ENCODE measurements at places on chromosomes 6 and 20.
A peak's percentile ranks its signal among the peaks of the same experiment; 100 is the strongest.

DNA sequence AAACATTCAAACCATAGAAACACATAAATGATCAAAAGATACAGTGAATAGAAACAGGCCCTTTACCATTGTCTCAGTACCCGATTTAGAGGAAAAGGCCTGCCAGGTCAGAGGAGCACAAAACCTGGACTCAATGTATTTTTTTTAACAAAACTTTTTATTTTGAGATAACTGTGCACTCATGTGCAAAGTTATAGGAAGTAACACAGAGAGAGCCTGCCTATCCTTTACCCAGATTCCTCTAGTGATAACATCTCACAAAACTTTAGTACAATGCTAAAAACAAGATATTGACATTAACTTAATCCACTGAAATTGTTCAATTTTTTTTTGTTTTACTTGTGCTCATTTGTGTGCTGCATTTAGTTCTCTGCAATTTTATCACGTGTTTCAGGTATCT is 36.8 kb upstream of the SAMD3 start:
- DNase-seq: no peak

GRCh38 chr6:163356743-163357142 is 57.8 kb upstream of the QKI start:
- DNase-seq: no peak

DNA sequence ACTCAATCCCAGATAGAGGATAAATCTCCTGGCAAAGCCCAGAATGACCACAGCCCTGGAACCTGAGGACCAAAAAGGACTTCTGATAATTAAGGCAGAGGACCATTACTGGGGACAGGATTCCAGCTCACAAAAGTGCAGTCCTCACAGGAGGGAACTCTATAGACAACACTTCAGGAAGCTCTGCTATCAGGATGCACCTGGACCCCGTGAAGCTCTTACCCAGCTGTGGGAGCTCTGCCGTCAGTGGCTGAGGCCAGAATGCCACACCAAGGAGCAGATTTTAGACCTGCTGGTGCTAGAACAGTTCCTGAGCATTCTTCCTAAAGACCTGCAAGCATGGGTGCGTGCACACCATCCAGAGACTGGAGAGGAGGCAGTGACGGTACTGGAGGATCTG is 992 bp downstream of the ZSCAN16 start:
- no peak for DNase-seq

DNA sequence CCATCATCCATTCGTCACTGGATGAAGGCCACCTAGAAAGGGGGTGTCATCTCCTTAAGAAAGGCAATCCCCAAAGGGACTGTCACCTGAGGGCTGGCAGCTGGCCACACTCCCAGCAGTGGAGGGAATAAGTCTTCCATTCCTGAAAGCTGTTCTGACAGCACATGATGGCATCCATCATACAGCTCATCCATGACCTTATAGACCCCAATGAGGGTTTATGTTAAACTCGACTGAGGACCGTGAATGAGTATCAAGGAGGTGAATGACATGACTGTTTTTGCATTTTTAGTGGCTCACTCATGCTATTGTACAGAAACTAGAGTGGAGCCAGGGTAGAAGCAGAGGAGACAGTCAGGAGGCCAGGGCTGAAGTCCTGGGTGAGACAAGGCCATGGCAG is 203.1 kb upstream of the CNR1 start:
- no peak for DNase-seq

GRCh38 chr6:169046021-169046420 is 207.6 kb downstream of the THBS2 start:
- DNase-seq: no peak

GRCh38 chr20:51609251-51609650 is 66.7 kb upstream of the NFATC2 start:
- no peak for DNase-seq

GRCh38 chr20:13442986-13443385 is 195.7 kb downstream of the TASP1 start:
- no peak for DNase-seq

DNA sequence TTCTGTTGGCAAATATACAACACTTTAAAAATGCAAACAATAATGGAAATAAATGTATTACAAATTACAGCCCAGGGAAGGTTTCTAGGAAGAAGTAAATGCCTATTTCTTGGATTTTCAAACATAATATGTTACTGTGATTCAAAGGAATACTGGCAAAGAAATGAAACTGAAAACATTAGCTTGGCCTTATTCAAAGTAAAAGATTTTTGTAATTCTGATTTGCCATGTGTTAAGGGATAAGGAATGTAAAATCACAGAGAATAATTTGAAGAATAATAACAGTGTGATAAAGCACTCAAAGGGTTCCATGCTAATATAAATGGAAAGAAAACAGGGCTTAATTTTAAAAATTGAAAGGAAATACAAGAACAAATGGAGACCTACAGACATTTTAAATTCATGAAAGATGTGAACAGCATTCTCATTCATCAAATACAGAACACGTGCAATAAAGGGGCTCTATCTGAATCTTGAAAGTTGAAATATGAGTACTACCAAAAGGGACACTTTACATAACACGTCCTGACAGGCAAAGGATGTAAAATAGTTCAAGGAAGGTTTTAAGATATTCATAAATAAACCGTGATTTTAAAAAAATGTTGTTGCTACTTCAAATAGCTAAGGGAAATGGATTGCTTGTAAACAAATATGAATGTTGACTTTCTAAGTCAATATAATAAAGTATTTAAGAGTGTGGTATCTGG is 138.1 kb downstream of the RFPL4B start:
- no peak for DNase-seq

DNA sequence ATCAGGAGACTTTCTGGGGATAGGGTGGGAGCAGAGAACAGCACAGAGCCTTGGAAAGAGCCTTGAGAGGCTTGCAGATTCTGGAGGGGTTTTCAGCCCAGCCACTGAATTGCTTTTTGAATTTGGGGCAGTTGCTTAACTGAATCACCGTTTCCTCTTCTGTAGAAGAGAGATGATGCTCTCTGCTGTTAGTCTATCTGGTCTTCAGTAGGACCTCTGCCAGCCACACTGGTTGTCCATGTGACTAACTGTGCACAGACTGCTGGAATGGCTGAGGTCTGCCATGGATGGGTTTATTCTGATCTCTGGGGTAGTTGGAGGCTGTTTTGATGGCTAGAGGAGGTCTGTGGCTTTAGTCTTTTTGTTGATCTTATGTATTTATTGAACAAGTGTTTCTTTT is 21.4 kb upstream of the PRDM1 start:
- no peak for DNase-seq

DNA sequence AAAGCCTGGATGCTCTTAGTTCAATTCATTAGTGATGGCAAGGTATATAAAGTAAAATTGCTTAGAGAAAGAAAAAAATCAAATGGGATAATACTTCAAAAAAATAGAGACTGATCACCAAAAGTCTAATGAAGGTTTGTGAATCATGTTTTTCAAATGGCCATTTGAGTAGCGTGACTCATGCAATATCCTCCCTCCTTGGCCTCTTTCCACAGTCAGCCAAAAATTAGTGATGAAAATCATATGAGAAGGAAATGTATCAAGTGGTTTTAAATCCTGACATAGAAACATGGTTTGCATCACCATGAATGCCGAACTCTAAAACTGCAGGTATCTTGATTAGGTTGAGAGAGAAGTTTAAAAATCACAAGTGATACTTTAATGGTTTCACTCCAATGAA is 1.2 kb upstream of the COL19A1 start:
- DNase-seq: no peak

- DNase-seq: no peak
These were observed 12.0 kb upstream of the GMDS start for GRCh38 chr6:2257363-2257762.

DNA sequence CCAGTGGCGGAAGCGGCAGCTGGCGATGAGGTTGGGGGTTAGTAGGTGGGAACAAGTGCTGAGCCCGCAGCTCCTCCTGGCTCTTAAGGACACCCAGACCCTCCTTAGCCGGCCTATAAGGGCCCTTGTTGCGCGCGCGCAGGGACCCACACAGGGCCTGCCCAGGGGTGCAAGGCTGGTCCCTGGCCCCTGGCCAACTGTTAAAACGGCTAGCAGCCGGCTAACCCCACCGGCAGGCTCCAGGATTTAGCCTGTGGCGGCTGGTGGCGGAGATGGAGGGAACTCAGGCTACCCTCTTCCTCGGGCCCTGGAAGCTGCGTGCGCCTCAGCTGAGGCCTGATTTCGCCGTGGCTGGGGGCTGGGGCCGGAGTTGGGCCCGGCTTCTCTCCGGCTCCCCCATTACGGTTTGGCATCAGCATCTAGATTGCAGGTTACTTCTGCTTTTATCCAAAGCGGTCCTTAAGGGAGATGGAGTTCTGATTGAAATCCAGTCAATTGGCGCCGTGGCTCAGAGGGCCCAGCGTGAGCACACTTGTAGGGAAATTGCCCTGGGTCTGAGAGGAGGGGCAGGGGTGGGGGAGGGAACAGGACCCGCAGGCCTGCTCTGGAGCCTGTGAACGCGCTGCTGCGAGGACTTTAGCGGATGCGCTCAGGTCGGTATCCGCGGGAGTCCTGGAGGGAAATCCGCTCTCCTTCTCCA is 36.9 kb upstream of the CCDC167 start:
- no peak for DNase-seq

GRCh38 chr6:28446818-28447511 is 3.7 kb upstream of the ZSCAN23 start:
- no peak for DNase-seq

DNA sequence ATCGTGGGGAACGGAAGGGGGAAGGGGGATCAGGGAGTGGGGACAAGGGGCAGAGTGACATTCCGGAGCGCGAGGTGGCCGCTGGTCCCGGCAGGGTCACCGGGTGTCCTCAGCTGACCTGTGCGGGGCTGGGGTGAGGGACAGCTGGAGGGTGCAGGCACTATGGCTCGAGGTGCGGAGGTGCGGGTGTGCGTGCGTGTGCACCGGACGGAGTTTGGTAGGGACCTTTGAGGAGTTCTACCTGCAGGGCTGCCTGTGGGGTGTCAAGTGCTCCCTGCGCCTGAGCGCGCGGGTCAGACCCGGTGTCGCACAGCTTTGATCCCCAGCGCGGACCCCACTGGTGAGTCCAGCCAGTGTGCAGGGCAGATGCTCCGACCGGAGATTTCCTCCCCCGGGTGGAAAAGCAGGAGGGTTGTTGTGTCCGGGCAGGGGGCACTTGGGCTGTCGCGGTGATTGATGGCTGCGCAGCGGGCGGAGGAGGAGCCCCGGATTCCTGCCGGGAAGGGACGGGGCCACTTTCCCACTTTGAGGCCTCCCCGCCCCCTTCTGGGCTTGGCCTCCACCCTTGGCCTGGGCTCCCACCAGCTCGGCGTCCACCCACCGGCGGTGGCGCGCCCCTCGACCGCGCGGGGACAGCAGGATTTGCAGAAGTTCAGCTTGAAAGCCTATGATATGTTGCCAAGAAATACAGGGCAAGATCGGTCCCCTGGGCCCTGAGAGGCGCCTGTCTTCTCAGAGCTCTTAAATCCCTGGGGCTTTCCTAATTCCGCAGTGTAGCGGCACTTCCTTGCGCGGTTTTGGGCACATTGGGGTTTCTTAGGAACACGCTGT is 658 bp downstream of the RIN2 start:
- DNase-seq: no peak

GRCh38 chr20:35306931-35307517 is 14.8 kb upstream of the FAM83C start:
- peak; percentile 52 for DNase-seq

DNA sequence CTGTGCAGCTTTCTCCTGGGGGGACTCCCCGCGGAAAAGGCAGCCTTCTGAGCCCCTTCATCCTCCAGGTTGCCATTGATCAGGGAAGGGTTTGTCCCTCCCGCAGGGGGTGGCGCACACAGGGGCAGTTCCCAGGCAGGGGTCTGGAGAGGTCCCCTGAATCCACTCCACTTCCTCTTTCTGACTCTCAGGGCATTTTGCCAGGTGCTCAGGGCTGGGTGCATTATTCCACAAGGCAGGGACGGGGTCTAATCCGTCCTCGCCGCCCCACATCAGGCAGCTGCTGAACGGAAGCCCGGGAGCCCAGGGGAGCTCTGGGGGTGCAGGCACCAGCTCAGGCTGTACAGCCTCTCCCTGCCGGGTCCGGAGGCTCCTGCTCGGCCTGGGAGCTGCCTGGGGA is 180.9 kb downstream of the TTLL2 start:
- DNase-seq: no peak

GRCh38 chr20:62860391-62860923 is 1.2 kb downstream of the TCFL5 start:
- DNase-seq: no peak

- no peak for DNase-seq
These were observed 5.6 kb downstream of the RPP21 start for GRCh38 chr6:30350524-30350923.

DNA sequence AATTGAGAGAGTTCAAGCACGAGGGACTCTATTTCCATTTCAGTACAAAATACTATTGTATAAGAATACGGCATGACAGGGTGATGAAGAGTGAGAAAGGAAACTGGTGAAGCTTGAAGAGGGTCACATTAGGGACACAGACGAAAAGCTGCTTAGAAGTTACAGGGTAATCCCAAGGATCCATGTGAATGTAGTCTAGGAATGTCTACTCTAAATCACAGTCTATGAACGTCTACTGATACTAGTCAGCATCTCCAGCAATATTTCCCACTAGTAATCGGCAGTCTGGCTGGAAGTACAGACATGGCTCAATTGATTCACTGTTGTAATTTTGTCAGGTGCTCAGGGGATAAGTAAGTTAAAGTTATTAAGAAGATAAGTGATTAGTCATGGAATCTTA is 156.4 kb downstream of the ASCC3 start:
- DNase-seq: no peak

GRCh38 chr6:41422161-41422560 is 86.8 kb downstream of the NCR2 start:
- no peak for DNase-seq

DNA sequence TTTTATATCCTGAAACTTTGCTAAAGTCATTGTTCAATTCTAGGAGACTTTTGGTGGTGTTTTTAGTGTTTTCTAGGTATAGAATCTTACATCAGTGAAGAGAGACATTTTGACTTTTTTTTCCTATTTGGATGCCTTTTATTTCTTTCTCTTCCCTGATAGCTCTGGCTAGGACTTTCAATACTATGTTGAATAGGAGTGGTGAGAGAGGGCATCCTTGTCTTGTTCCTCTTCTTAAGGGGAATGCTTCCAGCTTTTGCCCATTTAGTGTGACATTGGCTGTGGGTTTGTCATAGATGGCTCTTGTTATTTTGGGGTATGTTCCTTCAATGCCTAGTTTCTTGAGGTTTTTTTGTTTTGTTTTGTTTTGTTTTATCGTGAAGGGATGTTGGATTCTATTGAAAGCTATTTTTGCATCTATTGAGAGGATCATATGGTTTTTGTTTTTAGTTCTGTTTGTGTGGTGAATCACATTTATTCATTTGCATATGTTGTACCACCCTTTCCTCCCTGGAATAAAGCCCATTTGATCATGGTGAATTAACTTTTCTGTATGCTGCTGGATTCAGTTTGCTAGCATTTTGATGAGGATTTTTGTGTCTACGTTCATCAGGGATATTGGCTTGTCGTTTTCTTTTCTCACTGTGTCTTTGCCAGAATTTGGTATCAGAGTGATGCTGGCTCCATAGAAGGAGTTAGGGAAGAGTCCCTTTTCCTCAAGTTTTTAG is 540.1 kb upstream of the FLRT3 start:
- DNase-seq: no peak
